ENCODE measurements at places on chromosomes 6 and 20.

GRCh38 chr6:47238456-47238995 lies 71.2 kb downstream of the TNFRSF21 start:
- DNase-seq: no peak

DNA sequence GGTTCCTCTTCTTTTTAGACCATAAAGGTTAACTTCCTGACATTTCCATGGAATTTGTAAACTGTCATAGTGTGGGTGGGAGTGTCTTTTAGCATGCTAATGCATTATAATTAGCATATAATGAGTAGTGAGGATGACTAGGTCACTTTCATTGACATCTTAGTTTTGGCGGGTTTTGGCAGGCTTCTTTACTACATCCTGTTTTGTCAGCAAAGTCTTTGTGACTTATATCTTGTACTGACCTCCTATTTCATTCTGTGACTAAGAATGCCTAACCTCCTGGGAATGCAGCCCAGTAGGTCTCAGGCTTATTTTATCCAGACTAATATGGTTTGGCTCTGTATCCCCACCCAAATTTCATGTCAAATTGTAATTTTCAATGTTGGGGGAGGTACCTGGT lies 149.6 kb upstream of the SYNCRIP start:
- DNase-seq: no peak

DNA sequence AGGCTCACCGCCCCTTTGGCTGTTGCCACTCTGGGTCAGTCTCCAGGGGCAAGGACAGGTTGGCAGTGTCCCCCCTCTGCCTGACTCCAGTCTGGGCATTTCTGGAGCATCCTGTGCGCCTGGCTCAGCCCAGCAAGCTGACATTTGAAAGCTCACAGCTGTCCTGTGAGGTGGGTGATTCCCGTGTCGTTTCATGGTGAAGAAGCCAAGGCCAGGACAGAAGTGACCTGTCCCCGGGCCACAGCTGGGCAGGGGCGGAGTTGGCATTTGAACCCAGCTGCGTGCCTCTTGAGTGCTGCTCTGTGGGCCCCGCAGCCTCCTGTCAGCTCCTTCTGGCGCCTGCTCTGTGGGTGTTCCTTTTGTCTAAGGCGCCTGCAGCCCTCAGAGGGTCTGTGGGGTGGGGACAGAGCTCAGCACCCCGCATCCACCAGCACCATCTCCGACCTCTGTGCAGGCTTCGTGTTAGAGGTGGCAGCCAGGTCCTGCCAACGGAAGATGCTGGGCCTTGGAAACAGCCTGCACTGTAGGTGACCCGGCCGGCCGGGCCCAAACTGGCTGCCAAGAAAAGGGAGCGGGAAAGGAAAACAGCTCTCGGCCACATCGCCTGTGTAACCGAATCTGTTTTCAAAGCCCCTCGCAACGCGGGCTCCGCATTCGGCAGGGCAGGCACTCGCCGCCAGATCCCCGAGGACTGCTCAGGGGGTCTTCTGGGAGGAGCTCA lies 5.8 kb upstream of the GATA5 start:
- no peak for DNase-seq

- no peak for DNase-seq
Observed at GRCh38 chr6:167292301-167293087, 1.4 kb downstream of the UNC93A start.

- DNase-seq: no peak
Observed at GRCh38 chr6:163092876-163093275, 321.6 kb upstream of the QKI start.

- DNase-seq: no peak
Observed at GRCh38 chr6:151425561-151425960, 26.4 kb downstream of the RMND1 start.

DNA sequence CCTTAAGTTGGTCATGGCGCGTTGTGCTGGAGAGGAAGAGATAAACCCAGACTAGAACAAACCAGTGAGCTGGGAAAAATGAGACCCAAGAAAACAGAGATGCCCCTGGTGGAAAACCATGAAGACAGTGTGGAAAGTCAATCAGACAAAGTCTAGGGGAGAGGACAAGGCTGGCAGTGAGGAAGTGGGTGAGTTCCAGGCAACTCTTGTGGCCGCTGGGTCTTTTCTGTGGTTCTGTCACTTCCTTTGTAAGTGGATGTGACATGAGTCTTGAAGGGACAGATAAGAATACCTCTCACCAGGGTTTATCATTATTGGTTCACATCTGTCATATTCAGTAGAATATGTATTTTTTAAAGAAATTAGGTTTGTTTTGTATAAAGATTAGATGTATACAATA lies 738.4 kb downstream of the DHX35 start:
- DNase-seq: no peak

GRCh38 chr6:10692965-10693538 lies 1.4 kb downstream of the C6orf52 start:
- no peak for DNase-seq

DNA sequence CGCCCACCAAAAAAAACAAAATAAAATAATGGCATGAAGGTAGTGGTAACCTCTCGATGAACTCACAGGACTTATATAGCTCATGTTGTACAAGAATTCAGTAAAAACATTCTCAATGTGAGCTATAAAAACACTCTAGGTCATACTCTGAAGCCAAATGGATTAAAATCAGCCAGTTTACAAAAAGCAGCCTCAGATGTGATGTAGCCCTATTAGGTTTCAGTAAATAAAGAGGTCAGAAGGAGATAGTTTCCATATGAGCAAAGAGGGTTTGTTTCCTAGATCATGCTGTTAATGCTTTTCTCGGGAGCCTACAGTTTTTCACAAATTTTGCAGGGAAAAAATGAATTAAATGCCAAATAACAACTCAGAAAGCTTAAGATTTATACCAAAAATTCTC lies 319.5 kb upstream of the HSF2 start:
- no peak for DNase-seq

- no peak for DNase-seq
Observed at GRCh38 chr6:113599444-113599843, 257.7 kb upstream of the MARCKS start.

GRCh38 chr20:24473435-24474223 lies 4.2 kb downstream of the SYNDIG1 start:
- DNase-seq: no peak

DNA sequence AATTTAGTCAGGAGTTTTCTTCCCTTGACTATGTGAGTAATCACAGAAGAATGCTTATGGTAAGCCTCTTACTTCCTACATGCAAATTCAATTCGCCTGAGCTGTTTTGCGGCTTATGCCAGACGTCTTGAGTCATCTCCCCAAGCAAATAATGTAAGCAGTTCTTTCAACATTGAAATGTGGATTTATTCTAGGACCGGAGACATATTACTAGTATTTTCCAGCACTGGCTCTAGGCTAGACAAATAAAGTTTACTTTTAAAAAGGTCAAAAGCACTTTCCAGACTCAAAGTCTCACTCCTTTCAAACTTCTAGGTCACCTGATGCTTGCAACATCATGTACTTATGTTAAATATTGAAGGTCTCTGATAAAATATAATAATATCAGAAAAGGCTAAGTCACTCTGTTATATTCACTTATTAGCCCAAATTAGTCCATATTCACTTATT lies 38.1 kb upstream of the NOX3 start:
- DNase-seq: peak; percentile 14

DNA sequence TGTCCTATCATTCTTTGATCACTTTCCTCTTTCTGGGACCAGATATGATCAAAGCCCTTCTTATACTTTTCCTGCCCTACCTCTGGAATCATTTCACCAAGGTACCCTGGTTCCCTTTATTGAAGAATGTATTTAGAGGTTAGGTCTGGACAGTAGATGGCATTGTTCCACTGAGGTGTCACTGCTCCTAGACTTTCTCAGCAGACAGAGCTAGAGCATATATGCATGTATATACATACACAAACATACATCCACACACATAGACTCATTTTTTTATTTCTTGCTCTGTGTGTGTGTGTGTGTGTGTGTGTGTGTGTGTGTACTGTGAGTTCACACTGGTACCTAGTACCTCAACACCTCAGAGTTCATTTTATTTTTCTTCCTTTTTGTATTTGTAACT lies 40.9 kb downstream of the PTPRA start:
- DNase-seq: no peak

GRCh38 chr6:34112126-34112525 lies 33.8 kb downstream of the GRM4 start:
- DNase-seq: no peak

DNA sequence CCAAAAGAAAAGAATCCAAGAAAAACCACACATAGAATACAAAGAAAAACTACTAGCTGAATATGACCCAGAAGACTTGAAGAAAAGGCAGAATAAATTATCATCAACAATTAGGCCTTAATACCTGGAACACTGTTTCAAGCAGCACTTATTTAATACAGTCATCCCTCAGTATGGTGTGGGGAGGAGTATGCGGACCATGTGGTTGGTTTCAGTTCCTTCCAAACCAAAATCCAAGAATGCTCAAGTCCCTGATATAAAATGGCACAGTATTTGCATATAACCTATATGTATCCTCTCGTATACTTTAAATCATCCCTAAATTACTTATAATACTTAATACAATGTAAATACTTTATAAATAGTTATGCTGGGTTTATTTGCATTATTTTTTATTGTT lies 16.1 kb downstream of the CDK19 start:
- DNase-seq: no peak

GRCh38 chr20:31691646-31692275 lies 30.9 kb downstream of the BCL2L1 start:
- DNase-seq: no peak

DNA sequence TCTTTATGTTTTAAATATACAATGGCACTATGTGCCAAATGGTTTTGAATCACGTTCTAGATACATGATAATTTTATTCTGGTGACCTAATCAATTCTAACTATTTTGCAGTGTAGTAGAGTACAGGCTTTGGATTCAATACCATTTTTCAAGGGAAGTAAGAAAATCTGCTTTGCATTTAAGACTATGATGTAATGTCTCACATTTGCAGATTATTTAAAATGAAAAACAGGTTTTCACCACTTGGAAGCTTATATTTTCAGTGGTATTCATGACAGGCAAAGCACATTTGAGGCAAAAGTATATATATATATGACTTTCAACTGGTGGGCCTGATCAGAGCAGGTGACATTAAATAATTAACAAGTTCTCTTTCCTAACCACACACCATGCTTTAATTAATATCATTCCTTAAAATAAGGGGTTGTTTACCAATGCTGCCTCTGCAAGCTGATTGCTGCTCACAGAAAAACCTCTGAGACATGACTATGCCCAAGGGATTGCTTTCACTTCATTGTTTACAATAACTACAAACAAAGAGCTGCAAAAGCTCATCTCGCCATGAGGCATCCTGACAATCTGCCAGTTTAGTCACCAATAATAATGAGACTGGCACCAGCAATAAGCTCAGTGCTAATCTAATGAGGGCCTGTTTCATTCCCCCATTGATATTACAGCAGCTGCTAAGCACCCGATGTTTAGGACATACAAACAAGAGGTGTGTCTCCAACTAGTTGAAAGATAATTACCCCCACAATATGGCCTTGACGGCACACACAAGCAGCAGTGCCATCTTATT lies 1176.0 kb upstream of the GJE1 start:
- no peak for DNase-seq

GRCh38 chr6:155103816-155104366 lies 108.8 kb downstream of the TIAM2 start:
- DNase-seq: no peak

GRCh38 chr6:168584249-168584648 lies 143.3 kb downstream of the SMOC2 start:
- no peak for DNase-seq

- no peak for DNase-seq
Observed at GRCh38 chr20:44678990-44679611, 27.6 kb upstream of the ADA start.

DNA sequence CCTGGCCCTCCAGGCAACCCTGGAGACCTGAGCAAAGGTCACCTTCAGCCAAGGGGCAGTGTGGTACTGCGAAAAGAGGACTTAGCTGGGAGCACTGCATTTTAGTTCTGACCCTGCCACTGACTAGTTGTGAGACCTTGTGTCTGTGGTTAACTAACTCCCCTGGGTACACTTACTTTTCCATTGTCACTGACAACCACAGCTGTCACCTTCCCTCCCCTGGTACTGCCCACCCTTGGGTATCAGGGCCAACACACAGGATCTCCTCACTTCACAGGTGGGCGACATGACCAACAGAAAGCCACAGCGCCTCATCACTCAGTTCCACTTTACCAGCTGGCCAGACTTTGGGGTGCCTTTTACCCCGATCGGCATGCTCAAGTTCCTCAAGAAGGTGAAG lies 21.6 kb upstream of the GNRH2 start:
- DNase-seq: no peak

DNA sequence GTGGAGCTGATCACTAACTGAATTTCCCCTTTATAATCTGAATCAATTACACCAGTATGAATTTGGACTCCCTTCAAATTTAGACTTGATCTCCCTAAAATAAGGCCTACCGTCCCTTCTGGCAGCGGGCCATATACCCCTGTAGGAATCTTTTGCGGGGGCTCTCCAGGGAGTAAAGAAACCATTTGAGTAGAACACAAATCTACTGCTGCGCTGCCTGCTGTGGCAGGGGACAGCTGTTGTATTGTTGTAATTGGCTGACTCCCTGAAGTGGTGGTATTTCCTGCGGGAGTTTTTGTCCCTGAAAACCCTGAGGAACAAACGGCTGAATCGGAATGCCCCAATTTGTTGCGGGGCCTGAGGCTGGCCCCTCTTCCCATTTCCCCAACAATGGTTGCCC lies 16.0 kb upstream of the PTCRA start:
- no peak for DNase-seq

Data from stimulated activated CD8-positive, alpha-beta memory T cell treated with anti-CD3 and anti-CD28 coated beads, Interleukin-7, amount 100 ng/mL, for 48 hours (primary cell).